ENCODE measurements at places on chromosomes 7 and 10. TPM values are rescaled to one million over a fixed set of nuclear protein-coding genes. Genes with fewer than 3 reads are reported as not detected.
A peak's percentile ranks its signal among the peaks of the same experiment; 100 is the strongest.

- ATAC-seq = peak; percentile 74
Observed at GRCh38 chr10:34254596-34254995, 560.5 kb downstream of the PARD3 start.

GRCh38 chr10:95309958-95310357 lies 19.2 kb upstream of the PDLIM1 start:
- no peak for ATAC-seq

DNA sequence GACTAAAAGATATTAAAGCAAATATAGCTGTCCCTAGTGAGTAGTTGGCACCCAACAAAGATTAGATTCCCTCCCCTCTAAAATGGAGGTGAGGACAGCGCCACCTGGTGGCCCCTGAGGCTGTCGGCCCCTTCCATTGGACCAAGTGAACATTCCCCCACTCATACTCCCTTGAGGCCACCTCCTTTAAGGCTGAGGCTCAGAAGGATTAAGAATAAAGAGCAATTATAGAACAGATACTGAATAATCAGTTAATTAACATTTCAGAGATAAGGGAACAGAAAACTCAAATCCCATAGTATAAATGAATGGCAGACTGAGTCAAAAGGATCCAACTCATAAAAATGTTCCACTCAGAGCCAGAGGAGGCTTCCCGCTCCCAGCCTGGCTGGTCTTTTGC lies 130.4 kb upstream of the GHITM start:
- no peak for ATAC-seq

GRCh38 chr7:50595491-50596102 lies 30.4 kb upstream of the DDC start:
- ATAC-seq = peak; percentile 26

GRCh38 chr10:101969412-101969922 lies 86.5 kb downstream of the ARMH3 start:
- ATAC-seq = no peak

GRCh38 chr7:36726311-36726710 lies 2.0 kb upstream of the AOAH start:
- peak; percentile 22 for ATAC-seq

DNA sequence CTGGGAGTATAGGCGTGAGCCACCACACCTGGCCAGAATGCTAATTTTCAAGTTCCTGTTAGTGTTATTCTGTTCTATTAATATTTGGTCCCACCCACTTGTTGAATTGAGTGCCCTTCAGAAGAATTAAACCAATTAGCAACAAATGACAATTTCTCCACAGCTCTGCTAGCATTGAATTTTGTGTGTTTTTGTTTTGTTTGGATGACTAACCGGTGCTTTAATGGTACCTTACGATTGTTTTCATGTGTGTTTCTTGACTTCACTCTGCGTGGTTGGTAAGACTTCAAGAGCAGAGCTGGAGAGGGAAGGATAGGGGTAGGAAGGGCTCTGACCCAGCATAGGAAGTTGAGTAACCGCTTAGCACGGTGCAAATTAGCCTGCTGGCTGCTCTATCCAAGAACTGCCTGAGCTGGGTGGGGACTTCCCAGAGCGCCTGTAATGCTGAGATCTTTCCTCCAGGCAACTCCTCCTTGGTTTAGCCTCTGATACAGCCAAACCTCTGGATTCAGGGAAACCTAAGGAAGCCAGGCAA lies 4.6 kb downstream of the ARPC1B start:
- peak; percentile 45 for ATAC-seq

DNA sequence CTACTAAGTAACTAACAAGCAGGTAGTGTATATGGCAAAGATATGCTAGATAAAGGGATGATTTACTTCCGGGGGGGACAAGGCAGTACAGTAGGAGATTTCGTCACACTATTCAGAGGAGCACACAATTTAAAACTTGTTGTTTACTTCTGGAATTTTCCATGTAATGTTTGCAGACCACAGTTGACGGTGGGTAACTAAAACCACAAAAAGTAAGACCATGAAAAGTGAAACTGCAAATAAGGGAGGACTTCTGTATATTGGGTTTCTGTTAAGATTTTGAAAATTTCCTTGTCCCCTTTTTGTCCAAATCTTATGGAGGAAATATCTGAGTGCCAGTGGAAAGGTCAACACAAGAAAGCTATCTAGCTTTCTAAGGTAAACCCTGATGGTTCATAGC lies 170.0 kb downstream of the ELAPOR2 start:
- ATAC-seq = no peak

- ATAC-seq = no peak
Observed at GRCh38 chr10:105239311-105240219, 598.5 kb downstream of the SORCS3 start.

DNA sequence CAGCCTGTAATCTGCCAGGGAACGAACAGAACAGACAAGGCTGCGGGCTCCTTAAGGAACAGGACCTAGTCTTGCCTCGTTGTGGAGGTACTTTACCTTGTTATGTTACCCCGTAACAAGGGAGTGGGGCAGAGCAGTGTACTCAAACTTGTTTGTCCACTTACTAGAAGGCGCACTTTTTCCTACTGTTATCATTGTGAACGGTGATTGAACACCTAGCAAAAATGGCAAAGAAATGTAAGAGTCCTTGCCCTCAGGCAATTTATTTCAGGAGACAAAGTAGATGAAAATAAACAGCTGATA lies 620 bp upstream of the IMPDH1 start:
- ATAC-seq = no peak

GRCh38 chr7:17412883-17413282 lies 114.4 kb downstream of the AHR start:
- no peak for ATAC-seq

DNA sequence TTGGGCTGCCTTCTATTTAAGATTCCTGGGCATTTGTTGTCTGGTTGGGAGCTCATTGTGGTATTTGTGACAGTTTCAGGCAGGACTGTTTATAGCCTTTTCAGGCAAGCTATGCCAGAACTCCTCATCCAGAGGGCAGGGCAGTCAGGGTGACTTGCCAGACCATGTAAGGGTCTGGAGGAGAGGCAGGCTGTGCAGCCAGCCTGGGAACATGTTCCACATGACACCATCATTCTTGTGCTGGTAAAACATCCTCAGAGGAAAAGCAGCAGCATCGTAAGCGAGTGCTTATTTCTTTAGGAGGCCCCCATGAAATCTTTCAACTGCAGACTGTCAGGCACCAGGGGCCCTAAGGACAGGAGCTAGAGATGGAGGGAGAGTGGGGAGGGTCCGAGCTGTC lies 44.0 kb upstream of the SORBS1 start:
- ATAC-seq = no peak

CFAP43 gene
- 0.16 TPM for total RNA-seq

TMEM229A gene
- total RNA-seq = not detected

IGFBP3 gene
- 2.6 TPM for total RNA-seq

MMD2 gene
- total RNA-seq = not detected

MAP3K8 gene
- 33.7 TPM for total RNA-seq

CDC14C gene
- total RNA-seq = not detected

NUTM2A gene
- total RNA-seq = 0.34 TPM

PLAU gene
- 0.67 TPM for total RNA-seq
